Ecto neural progenitor cell (in vitro differentiated cells): ENCODE measurements at places on chromosomes 4 and X.

DNA sequence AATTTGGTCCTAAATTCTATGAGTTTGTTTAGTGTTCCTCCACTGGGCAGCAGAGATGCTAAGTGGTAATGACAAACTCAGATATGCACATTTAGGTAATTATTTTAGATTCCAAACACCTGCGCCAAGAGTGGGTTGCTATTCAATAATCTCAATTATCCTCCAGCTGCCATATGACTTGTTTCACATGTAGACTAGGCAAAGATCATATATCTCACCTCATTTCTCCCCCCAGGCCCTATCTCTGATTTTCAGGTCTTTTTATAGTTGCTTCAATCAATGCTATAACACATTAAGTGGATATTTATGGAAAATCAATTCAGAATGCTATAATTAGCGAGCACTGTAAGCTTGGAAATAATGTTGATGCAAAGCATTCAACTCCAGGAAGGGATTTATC is 217.6 kb downstream of the KCTD8 start:
- DNase-seq = no peak

DNA sequence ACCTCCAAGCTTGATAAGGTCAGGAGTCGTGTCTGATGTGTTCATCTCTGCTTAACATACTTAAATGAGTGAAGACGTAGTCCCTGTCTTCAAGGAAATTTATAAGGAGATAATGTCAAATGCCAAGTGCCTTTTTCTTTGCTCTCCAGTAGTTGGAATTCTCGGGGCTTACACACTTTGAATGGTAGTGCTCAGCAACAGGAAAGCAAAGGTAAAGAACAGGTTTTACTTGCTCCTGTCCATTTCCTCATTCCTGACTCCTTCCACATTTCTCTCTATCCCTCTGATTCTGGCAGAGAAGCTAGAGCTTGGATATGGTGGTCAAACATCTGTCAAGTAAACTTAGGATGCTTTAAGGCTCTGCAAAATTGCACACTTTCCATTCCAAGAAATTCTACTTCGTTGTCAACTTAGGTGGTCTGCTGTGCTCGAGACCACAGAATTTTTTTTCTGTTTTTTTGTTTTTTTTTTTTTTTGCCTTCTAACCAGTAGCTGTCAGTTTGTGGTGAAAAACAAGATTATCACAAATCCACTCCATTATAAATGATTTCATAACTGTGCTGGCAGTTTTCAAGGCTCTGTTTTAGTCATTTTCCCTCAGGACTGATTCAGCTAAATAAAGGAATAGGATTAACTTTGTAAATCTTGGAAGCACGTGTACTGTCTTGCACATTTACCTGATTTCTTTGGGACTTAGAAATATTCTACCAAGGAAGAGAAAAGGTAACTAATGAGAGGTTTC is 180.8 kb upstream of the ANXA3 start:
- no peak for DNase-seq

DNA sequence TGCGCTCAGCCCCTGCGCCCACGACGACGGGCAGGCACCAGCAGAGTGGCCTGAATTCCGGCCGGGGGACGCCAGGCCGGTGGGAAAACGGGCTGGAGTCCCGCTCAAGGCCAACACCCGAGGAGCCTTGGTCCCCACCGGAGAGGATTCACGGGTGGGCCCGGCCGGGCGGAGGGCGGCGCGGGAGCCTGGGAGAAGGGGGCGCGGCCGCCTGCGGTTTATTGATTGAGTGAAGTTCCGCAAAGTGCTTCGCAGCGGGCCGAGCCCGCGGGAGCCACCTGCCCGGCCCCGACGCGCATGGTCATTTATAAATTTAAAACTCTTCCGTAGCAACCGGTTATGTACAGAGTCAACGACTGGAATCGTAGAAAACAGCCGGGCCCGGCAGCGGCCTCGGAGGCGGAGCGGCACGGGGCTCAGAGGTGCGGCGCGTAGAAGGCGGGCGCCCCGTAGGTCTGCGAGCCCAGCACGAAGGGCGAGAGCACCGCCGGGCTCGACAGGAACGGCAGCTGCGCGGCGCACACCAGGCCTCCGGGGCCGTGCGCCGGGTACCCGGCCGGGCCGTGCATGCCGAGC is 3.6 kb downstream of the NKX1-1 start:
- peak; percentile 43 for DNase-seq

- DNase-seq = no peak
These were observed 55.9 kb upstream of the EDNRA start for GRCh38 chr4:147425019-147425418.

GRCh38 chr4:155444721-155445120 is 68.0 kb upstream of the MAP9 start:
- DNase-seq = no peak

DNA sequence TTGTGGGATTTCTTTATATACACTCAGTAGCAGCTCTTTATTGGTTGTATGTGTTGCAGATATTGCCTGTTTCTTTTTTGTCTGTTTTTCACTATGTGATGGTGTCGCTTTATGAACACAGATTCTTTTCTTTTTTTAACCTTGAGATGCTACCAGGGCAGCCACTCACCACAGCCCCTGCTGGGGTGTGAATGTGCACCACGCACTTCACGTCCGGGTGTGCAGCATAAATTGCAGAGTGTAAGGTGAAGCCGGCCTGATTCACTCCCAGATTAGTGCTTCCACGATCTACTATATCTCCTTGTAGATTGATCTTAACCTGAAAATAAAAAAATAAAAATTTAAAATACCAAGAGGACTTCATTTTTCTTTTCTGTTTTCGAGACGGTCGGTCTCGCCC is 71.4 kb downstream of the FAM193A start:
- DNase-seq = no peak

DNA sequence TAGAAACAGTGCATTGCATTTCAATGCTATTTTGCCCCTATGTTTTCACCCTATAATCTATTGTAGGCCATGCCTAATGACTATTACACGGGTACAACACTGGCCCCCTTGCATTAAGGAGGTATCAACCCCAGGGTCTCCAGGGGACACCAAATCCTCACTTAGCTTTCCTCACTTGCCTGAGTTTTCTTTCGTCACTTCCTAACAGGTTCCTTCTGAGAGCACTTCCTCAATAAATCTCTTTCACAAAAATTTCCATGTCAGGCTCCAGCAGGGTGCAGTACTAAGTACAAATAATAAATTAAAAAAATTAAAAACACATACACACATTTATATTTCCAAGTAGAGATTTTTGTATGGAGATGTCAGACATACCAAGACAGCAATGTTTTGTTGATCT is 165.0 kb downstream of the RBM46 start:
- DNase-seq = no peak

DNA sequence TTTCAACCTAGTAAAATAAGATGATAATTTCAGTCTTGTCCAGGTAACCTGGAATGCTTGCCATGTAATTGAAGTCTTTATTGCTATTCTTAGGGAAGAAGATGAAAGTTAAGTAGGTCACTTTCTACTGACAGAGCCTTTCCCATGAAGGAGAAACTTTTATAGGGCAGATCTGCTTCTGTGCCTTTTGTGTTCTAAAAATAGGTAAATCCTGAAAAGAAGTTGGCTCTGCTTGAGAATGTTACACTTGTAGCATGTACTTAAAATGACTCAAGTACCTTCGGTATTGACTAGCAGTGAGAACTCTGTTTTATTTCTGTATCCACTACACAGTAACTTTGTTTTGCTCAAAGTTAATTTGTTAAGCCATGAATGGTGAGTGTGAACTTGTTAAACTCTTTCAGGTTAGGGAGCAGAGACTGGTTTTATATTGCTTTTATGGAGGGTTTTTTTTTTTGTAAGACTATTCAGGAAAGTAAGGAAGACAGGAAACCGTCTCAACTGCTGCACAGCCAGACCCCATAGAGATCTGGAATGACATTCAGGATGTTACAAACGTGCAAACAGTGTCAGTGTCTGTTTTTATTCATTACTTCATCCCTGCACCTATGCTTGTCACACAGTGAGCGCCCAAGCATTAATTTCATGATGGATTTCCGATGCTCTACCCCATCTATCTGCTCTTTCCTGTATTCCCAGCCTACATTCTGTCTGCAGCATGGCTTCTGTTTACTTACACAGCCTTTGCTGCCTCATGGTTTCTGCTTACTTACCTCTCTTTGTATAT is 53.0 kb downstream of the SEPTIN11 start:
- no peak for DNase-seq

- no peak for DNase-seq
These were observed 58.9 kb downstream of the ARX start for GRCh38 chrX:24956828-24957227.

- no peak for DNase-seq
These were observed 32.8 kb upstream of the LSM6 start for GRCh38 chr4:146142768-146143167.

DNA sequence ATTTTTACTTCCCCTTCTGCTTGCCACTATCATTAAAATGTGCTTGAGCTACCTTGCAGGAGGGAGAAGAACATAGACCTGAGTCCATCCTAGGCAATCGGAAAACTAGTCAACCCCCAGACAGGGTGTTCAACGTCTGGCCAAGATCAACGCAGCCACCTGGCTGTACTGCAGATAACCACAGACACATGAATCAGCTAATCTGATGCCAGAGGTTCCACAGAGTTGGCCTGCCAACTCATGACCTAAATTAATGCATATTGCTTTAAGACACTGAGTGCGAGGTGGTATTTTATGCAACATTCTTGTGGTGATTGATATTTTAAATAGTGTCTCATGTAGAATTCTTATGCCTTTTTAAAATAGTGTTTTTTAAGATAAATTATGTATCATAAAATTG is 1283.8 kb upstream of the PABPC4L start:
- DNase-seq = no peak

- DNase-seq = peak; percentile 65
These were observed 2.2 kb downstream of the FAT4 start for GRCh38 chr4:125316791-125317524.

DNA sequence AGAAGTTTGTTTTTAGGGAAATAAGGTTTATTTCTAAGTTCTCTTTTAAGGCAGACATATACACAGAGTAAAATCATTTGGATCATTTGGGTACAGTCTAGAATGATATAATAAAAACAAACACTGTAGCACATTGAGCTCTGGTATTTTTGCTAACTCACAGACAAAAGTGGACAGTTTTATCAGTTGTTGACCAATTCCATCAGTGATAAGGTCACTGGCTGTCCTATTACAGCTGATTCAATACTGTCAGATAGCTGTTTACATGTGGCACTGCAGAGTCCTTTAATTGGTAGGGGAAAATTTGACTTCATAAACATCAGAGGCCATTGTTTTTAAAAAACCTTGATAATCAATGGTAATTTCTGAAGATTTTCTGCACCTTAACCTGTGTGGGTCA is 3.5 kb downstream of the IBSP start:
- no peak for DNase-seq

- no peak for DNase-seq
These were observed 229.6 kb upstream of the DIAPH2 start for GRCh38 chrX:96455078-96455477.

DNA sequence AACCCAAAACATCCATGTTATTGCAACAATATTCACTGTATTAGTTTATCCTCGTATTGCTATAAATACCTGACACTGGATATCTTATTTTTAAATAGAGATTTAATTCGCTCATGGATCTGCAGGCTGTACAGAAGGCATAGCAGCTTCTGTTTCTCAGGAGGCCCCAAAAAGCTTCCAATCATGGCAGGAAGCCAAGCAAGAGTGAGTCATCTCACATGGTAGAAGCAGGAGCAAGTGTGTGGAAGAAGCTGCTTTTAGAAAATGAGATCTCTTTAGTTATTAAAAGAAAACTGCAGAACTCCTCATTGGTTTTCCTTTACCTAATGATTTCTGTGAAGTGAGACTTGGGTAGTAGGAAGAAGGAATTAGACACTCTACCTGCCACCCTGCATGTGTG is 16.4 kb downstream of the ZNF732 start:
- no peak for DNase-seq

DNA sequence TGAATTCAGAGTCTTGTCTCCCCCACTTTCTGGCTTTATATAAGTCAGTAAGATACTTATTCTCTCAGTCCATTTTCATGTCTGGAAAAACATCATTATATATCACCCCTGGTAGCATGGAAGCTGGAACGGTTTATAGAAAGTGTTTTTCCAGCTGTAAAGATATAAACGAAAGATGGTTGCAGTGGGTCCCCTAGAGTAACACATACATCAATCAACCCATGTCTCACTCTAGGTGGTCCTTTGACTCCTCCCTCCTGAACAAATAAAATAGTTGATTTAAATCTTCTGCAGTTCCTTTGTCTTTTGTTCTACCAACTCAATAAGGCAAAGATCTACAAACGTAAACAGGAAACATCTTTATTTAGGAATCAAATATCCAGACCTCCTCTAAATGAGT is 1306.1 kb upstream of the TENM3 start:
- DNase-seq = no peak

DNA sequence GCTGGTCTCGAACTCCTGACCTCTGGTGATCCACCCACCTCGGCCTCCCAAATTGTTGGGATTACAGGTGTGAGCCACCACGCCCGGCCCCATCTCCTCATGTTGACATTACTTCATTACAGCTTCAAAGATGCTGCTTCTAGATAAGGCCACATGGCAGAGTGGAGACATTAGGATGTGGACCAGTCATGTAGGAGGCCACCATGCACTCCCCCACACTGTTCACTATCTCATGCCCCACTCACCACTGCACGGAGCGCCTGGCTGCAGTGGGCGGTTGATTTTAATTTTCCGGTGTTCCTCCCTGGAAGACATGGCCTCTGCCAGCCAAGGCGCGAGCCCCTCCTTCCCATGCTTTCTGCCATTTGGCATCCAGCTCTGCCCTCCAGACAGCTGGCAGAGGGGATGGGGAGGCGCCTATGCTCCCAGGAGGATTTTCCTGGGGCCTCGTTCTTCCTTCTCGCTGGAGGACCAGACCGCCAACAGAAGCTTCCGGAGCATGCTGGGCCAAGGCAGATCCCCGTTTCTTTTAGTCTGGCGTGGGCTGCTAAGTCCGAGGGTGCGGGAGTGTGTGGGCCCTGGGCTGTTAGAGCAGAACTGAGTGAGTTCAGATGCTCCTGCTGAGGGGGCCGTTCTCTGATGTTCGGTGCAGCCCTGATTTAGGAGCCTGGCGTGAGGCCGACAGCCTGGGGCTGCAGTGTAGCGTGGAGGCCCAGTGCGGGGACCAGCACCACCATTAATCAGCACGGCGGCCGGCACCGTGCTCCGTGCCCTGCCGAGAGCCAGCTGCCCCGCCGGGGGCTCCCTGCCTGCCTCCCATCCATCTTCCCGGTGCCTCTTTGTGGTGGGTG is 93.1 kb downstream of the SORCS2 start:
- no peak for DNase-seq

GRCh38 chr4:101953949-101954348 is 163.4 kb downstream of the BANK1 start:
- DNase-seq = no peak

GRCh38 chr4:60721685-60722084 is 478.4 kb upstream of the ADGRL3 start:
- no peak for DNase-seq

DNA sequence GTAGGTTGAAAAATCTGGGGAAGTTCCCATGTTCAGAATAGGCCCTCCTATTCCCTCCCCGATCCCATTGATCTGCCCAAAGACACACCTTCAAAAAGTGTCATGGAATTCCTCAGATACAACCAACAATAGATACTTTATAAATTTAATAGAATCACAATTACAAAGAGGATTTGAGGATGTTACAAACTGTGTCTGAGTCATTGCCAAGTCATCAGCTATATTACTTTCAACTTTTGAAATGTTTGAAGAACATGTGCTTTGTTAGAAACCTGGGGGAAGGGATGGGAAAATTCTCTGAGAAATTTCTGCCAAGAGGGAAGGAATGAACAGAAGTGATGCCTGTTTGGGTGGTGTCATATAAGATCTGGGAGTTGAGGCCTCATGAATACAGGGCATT is 46.7 kb downstream of the KCNIP4 start:
- no peak for DNase-seq

- no peak for DNase-seq
These were observed 264.6 kb upstream of the CLNK start for GRCh38 chr4:10949039-10949733.

- DNase-seq = no peak
These were observed 7.1 kb downstream of the CNGA2 start for GRCh38 chrX:151741606-151742005.
